GM06990 (cell line): ENCODE measurements at places on chromosomes 5 and 9.

GRCh38 chr5:40587376-40587775 lies 92.3 kb upstream of the PTGER4 start:
- no peak for DNase-seq

GRCh38 chr5:31362529-31362900 lies 169.0 kb downstream of the CDH6 start:
- no peak for DNase-seq

DNA sequence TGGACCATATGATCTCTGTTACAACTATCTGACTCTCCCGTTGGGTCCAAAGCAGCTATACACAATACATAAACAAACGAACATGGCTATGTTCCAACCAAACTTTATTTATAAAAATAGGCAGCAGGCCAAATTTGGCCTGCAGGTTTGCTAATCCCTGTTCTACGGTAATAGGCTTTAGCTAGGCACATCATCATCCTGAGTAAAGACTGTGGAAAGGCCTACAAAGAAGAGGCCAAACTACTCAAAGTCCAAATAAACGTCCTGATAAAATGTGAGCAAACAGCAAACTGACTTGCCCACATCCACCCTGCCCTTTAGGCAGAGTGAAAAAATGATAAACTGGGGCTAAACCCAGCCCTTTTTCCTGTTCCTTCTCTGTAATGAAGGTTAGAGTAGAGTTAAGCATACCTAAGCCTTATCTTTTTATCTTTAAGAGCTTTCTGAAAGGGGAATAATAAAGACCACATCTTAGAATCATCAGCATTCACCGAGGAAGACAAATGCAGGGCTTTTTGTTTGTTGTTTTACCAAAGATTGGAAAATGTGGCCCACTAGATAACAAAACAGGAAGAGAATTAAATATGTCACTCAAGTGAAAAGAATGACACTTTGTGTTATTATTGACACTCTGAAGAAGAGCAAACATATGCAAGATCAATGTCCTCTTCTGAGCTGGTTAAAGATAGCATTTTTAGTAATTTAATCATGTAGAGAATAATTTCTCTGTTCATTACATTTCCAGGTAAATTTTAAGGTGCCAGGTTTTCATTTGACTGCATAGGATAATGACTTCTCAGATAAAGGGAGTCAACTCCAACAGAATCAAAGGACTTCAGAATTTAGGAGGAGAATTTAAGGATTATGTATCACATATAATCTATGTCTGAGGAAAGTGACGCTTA lies 160.0 kb upstream of the GNA14 start:
- DNase-seq, result no peak

GRCh38 chr5:173554038-173554955 lies 62.2 kb downstream of the BOD1 start:
- no peak for DNase-seq

GRCh38 chr9:99003308-99003707 lies 59.6 kb downstream of the COL15A1 start:
- no peak for DNase-seq

GRCh38 chr9:114522286-114522685 lies 17.0 kb upstream of the WHRN start:
- no peak for DNase-seq

DNA sequence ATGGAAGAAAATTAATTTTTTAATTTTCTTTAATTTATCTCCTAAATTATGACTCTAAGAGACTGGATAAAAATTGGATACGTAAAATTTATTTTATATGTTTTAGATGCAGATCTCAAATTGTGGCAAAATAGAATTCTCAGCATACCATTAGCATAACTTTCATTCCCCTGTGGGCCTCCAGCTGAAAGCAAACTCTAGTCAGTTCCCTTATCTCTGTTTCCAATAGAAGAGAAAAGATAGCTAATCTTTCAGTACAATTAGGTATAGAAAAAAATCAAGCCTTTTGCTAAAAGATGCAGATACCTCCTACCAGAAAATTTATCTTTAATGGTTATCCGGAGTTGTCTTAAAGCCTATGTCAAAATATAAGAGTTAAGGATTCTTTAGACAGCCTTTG lies 1530.6 kb downstream of the EFNA5 start:
- no peak for DNase-seq

DNA sequence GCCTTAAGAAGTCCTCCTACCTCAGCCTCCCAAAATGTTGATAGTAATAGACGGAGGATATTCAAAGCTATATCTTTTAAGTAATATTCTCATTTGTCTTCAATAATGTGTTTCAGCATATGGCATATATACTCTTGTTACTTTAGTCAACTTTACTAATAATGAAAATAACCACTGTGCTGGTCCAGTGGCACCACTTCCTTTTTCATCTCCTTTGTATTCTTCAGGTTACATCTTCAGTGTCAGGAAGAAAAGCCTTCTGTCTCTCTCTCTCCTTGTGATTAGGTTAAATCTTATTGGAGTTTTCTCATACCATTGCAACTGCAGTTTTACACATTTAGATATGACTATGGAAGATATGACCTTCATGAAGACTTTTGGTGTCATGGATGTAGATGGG lies 31.3 kb downstream of the PARP8 start:
- peak; percentile 36 for DNase-seq

GRCh38 chr9:20043035-20043434 lies 254.2 kb upstream of the SLC24A2 start:
- no peak for DNase-seq

GRCh38 chr5:87403899-87404298 lies 8.8 kb downstream of the CCNH start:
- no peak for DNase-seq

DNA sequence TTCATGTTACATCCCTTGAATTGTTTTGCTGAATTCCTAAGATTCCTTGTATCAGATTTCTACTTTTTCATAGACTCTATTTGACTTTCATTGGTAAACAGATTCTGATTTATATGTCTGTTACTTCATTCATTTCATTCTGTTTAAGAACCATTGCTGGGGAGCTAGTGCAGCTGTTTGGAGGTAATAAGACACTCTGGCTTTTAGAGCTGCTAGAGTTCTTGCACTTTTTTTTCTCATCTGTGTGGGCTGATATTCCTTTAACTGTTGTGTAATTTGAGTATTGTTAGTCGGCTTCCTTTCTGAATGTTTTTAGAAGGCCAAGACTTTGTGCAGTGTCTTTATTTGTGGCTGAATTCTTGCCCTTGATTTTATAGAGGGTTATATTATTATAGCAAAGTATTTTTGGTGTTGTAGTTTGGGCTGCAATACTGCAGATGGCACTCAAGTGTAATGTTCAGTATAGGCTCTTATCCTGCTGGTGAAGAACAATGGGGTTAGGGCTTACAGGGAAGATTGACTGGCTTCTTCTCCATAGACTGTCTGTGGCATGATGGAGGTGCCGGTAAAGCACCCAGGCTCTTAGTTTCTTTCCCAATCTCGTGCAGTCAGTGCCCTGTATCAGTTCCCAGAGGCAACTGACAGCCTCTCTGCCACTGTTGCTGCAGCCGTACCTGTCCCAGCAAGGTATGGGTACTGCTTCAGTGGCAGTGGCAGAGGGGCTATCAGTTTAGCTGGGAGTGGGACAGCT lies 162.2 kb downstream of the OXCT1 start:
- no peak for DNase-seq

GRCh38 chr5:133760532-133760931 lies 148.2 kb upstream of the FSTL4 start:
- DNase-seq, result no peak

DNA sequence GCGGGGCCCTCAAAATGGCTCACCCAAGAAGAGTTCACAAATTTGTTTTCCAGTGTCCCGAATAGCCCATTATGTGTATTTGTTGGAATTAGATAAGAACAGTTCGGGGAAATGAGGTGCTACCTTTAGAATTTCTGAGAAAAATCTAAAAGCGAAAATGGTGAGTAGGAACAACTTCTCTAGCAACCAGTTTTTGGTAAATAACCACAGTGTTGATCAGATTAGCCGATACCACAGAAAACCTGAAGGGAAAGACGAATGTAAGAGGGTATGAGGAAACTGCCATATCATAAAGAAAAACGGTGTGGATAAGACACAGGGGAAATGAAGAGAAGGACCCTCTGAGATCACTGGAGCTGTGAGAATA lies 31.0 kb downstream of the ADAM19 start:
- DNase-seq, result no peak

- DNase-seq, result no peak
Observed at GRCh38 chr5:54616031-54616430, 98.5 kb downstream of the SNX18 start.

GRCh38 chr9:111094433-111094924 lies 56.2 kb upstream of the LPAR1 start:
- no peak for DNase-seq

DNA sequence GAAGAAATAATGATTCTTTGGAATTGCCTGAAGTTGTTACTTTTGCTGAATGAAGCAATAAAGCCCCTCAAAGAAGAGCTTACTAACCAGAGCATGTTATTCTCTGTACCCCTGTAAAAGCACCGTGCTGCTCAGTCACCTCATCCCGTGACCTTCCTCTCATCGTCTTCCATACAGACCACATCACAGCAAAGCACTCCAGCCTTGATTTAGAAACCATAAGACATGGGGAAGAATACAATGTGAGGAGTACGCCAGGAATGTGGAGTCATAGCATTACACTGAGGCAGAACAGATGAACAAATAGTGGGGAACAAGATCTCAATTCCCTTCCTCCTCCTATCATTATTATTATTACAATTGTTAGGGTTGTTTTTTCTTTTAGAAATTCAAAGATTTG lies 49.1 kb downstream of the ERAP1 start:
- no peak for DNase-seq

DNA sequence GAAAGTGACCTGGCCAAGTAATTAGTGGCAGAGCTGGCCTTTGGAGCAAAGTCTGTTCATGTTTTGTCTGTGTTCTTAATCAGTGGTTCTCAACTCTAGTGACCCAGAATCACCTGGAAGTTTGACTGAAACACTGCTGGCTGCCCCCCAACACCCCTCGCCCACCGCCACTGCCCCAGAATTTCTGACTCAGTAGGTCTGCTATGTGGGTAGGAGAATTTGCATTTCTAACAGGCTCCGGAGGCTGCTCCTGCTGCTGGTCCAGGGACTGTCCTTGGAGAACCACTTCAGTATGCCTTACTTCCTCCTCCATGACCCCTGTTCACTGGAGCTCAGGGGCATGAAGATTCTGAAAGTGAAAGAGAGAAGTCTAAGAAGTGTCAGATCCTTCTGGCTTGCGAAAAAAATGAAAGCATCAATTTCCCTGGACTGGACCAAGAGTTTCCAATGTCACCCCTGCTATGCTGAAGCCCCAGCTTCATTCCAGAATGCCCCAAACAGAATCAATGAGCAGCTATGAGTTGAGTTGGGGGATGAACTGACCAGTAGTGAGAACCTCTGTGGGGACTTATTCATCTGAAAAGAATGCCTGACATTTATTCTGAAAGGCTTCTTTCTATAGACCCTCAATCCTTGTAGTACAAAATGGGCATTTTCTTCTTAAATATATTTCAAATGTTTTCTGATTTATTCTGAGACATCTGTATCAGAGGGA lies 20.8 kb upstream of the COL15A1 start:
- no peak for DNase-seq

DNA sequence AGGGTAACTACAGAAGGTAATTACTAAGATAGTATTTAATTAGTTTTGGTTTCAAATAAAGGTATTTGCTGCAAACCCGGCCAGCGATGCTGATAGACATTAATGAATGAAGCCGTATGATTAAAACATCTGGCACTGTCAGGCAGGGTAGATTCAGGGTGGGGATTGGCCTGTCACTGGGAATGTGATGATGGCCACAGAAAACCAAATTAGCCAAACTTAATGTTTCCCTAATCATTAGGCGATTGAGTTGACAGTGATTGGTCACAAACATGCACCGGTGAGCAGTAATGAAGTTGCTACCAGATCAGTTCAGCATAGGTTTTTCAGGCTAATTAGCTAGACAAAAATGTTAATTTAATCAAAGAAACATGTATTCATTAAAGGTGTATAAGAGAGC lies 107.5 kb downstream of the SGCD start:
- DNase-seq, result no peak

DNA sequence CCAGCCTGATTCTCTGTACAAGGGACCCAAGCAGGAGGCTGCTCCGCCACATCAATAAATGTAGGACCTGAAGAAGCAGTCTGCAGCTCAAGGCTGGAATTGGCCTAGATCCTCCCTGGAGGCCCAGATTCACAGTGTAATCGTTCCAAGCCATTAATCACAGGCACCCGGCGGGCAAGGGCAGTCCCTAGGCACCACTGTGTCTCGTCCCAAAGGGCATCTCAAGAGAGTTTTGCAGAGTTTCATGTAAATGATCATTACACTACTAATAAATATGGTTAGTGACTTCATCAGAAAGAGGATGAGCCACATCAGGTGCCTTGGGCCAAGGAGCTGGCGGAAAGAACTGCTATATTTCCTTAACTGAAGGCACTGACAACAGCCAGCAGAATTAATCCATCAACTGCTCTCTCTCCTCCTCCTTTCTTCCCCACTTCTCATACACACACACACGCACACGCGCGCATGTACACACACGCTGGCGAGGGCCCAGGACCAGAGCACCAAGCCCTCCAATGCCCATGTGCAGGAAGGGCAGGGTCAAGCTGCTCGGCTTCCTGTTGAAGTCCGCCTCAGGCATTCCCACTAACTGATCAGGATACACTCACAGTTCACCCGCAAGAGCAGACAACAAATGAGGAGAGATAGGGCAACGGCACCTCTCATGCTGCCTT lies 33.9 kb downstream of the GNAQ start:
- DNase-seq, result no peak

DNA sequence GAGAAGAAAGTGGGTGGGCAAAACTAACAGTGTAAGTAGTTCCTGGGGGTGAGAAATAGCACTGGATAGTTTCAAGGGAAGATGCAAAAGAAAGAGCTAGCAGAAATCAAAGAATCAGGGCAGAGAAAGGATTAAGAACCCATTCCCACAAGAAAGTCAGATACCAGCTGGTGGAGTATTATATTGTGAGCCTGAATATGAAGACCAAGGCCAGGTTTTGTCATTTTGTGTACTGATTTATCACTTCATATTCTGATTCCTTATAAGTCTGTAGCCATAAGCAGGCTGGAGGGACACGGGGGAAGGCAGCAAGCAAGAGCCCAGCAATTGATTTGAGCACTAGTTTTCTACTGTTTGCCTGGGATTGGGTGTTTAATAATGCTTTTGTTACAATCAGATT lies 80.2 kb downstream of the FREM1 start:
- DNase-seq, result no peak

- peak; percentile 55 for DNase-seq
Observed at GRCh38 chr9:128361986-128362646, 9.1 kb upstream of the URM1 start.

DNA sequence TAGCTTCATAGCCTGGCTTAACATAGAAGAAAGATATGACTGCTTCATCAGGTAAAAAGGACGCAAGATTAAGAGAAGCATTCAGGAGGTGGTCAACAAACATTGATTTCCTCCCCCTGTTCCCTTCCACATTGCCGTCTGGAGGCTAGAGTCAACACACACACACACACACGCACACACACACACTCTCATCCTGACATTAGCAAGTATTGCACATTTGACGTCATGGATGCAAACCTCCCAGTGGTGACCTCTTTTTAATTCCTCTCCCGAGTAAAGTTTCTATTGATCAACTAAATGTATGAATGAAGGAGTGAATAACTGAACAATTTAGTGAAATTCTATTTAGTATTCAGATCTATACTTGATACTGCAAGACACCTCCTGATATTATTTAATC lies 332.8 kb downstream of the ELAVL2 start:
- DNase-seq, result no peak
